ENCODE measurements at places on chromosomes 7 and 10.
A peak's percentile ranks its signal among the peaks of the same experiment; 100 is the strongest.

DNA sequence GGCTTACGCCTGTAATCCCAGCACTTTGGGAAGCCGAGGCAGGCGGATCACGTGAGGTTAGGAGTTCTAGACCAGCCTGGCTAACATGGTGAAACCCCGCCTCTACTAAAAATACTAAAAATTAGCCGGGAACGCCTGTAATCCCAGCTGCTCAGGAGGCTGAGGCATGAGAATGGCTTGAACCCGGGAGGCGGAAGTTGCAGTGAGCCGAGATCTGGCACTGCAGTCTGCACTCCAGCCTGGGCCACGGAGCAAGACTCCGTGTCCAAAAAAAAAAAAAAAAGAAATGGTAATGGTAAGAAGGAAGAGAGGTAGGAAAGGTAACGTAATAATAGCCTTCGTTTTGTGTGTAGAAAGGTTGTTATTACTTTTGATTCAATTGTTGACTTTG is 1.2 kb downstream of the HSPA14 start:
- DNase-seq, result no peak

DNA sequence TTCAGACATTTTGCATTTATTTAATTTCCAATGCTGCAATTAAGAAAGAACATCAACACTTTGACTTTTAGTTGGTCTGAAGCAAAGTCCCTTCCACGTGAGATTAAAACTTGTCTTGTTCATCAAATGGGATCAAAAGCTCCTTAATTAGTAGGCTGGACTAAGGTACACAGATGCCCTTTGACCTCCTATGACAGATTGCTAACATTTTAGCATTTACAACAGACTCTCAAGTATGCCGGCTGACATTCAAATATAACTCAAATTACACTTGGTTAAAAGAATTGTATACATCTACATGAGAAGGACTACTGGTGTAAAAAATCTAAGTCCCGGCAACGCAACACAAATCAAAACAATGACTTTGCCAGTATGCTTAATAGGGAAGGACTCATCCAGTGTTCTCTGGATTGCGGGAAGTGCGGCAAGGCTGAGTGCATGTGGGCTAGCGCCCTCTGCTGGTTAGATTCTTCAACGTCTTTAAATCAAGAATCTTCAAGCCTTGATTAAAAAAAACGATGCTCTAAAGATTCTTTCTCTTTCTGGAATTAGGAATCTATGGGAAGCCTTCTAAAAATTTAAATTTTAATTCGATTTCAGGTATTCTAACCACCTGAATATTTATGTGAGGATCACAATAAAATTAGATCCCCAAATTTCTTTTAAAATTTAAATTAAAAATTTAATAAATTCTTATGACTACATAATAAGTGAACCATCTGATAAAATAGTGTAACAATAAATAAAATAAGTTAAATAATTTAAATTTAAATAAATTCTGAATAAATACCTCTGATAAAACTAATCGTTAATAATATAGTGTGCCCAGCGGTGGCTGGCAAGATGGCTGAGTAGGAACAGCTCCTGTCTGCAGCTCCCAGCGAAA is 444.7 kb downstream of the DGKB start:
- DNase-seq, result peak; percentile 71

DNA sequence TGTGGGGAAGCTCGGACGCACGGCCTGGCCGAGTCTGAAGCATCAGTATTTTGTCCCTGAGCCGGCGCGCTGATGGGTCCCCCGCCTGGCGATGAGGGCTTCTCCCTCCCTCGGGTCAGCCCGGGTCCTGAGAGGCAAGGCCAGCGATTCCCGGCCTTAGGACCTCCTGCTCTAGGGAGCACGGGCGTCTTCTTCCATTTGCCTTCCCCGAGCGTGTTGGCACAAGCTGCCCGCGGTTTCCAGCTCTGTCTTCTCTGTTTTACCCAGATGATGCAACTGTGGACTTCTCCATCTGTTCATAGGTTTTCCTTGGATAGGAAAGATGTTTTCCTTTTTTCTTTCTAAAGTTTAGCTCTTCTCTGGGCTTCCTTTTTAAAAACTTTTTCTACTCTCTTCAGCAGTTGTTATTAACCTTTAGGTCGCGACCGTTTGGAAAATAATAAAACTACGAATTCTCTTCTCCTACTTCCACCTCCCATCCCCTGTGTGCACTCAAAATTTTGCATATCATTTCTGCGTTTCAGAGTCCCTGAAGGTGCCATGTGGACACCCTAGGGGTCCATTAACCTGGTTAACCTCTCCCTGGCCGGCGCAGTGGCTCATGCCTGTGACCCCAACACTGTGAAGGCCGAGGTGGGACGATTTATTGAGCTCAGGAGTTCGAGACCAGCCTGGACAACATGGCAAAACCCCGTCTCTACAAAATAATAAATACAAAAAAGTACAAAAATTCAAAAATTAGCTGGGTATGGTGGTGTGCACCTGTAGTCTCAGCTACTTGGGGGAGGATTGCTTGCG is 1.4 kb upstream of the SLC25A28 start:
- peak; percentile 63 for DNase-seq

- DNase-seq, result no peak
Measured at GRCh38 chr10:129531195-129531968, 64.3 kb downstream of the MGMT start.

DNA sequence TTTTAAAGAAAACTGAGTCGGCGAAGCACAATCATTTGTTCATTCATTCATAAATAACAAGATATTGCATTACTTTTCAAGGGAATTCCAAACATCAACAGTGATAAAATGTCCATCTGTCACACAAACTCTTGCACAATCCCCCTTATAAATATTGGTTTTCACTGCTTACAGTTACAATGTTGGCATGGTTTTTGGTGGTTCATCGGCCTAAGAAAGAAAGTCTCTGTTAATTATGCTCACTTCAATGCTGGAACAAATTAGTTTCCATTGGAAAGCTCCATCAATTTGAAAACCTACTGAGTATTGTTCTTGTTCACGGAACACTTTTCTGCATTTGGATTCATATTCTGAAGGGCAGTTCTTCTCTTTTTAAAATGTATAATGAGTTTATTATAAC is 188.5 kb downstream of the JAZF1 start:
- no peak for DNase-seq

DNA sequence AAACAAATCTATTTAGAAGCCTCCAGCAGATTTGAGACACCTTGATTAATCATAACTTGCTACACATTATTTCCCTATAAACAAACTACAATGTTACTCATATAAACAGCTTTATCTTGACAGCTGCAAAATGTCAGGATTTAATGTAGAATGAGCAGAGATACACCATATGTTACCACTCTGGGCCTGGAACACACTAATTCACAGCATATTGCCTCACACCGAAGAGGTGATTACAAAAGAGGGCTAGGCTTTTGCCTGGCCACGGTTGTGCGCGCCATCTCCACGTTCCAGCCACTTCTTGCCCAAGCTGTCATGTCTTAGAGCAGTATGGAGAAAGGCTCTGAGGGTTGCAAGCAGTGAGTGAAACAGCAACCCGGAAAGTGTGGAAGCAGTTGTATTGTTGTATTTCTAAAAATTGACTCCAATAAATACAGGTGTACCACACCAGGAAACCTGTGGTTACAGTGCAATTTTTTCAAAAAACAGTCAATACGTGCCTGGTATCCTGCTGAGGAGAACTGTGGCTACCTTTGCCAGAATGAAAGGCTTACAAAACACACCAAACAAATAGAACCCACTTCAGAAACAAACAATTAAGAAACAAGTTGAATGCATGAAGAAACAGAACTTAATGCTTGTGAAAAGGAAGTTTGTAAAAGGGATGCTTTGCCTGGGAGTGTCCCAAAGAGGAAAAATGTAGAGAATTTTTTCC is 498.1 kb downstream of the PLXNA4 start:
- DNase-seq, result no peak

GRCh38 chr10:79077488-79078173 is 8.9 kb downstream of the ZMIZ1 start:
- DNase-seq, result no peak

All from SHP77 (cell line).